Stomach (tissue), 19 donors: ENCODE measurements at places on chromosomes 7 and 10. TPM values are rescaled to one million over a fixed set of nuclear protein-coding genes. Genes with fewer than 3 reads are reported as not detected.

CPXM2 gene
- total RNA-seq, result 33.5 TPM

GRCh38 chr10:108515821-108516220 lies 1351.3 kb upstream of the SORCS1 start:
- no peak for DNase-seq

VPS37D gene
- not detected for total RNA-seq

DNA sequence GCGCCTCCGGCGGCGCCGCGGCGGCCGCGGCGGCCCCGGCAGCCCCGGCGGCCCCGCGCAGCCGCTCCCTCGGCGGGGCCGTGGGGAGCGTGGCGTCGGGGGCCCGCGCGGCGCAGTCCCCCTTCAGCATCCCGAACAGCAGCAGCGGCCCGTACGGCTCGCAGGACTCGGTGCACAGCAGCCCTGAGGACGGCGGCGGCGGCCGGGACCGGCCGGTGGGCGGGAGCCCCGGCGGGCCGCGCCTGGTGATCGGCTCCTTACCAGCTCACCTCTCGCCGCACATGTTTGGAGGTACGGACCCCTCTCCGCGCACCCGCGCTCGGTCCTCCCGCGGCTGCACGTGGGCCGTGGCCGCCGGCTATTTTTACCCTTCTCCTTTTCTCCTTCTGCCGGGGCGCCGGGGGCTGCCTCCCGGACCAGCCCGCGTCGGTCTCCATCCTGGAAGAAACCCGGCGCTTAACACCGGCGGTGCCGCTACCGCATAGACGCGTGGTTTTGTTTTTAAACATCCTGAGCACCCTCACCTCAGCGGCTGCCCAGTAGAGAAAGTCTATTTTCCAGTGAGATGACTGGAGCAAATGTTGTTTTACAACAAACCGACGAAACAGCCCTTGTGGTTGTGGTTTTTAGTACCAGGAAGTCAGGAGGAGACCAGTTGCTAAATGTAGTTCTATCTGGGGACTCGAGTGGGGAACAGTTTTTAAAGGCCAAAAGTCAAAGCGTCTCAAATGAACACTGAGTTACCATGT lies 1.3 kb downstream of the ZNRF2 start:
- DNase-seq, result peak; percentile 46

CAMK2G gene
- 28.8 TPM for total RNA-seq

OPN4 gene
- not detected for total RNA-seq

DNA sequence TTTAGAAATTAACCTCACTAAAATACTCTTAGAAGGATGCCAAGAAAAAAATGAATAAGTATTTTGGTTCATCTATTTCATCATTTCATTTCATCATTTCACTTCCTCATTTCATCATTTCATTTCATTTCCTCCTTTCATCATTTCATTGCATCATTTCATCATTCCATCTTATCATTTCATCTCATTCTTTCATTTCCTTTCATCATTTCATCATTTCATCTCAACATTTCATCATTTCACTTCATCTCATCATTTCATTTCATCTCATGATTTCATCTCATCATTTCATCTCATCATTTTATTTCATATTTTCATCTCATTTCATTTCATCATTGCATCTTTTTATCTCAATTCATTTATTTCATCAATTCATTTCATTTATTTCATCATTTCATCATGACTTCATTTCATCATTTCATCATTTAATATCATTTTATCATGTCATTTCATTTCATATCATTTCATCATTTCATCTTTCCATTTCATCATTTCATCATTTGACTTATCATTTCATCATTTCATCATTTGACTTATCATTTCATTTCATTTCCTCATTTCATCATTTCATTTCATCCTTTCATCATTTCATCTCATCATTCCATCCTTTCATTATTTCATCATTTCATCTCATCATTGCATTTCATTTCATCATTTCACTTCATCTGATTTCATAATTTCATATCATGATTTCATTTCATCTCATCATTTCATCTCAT lies 129.9 kb downstream of the ZNF92 start:
- no peak for DNase-seq
